ENCODE measurements at places on chromosomes 12 and 14. TPM values are rescaled to one million over a fixed set of nuclear protein-coding genes. Genes with fewer than 3 reads are reported as not detected.

GRCh38 chr12:121110211-121110940 lies 22.3 kb upstream of the P2RX7 start:
- DNase-seq: peak; percentile 65

GRCh38 chr12:10634427-10634826 lies 21.0 kb upstream of the MAGOHB start:
- DNase-seq: no peak

Gene ASPG
- total RNA-seq: 78.5 TPM

DNA sequence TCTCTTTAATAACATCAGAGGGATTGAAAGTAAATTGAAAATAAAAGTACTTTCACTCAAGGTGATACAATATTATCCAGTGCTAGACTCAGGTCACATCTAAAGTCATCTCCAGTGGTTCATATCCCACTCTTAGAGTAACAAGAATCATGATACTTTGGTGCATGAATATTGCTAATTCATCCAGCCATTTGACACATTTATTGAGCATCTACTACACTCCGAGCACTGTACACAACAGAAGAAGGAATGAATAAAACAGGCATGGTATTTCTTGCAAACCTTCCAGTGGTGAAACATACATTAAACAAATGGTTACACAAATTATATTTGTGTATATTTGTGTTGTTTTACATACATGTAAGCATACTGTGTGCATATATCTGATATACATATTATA lies 116.0 kb upstream of the TMCC3 start:
- DNase-seq: no peak

DNA sequence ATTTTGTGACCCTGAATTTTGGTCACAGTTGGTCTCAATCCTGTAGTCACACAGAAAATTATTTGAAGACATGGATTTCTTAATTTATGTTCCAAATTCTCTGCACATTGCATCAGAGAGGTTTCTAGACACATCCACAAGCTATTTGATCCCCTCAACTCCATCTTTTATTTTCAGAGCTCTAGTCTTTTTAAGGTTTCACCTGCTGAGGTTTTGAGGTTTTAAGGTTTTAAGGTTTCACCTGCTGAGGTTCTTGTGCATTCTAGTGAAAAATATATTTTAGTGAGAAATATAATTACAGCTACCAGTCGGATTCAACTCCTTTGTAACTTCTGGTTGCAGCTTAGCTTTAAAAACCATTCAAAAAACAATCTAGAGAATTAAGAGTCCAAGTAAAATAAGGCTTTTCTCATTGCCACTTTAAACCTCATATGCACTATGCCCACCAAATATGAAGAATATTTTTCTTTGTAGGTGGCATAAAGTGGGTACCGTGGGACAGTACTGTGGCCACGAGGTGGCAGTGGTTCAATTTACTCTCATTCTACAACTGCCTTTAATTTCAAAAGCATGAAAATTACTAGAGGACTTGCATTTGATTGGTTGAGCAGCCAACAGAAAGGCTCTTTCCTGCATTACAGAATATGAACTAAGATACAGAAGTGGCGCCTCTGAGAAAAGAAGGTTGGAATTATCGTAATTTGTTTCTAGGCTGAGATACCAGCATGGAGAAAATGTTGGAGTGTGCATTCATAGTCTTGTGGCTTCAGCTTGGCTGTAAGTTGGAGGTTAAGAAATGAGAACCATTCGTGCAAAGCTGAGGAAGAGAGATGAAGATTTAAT lies 366.5 kb upstream of the OR4E1 start:
- no peak for DNase-seq

Gene PIANP
- not detected for total RNA-seq

GRCh38 chr12:52676163-52676562 lies 4.0 kb downstream of the KRT1 start:
- DNase-seq: no peak

Gene KRT79
- not detected for total RNA-seq

DNA sequence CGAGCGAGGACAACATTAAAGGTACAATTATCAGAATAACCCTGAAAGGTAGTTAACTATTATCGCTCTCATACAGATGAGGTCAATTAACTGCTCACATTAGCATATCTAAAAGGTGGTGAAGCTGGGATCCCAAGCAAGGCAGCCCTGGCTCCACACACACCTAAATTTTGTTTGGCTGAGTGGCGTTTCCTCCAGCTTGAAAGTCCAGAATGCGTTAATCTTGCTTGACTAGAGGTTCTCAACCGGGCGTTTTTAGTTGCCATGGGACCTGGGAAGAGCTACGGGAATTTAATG lies 531 bp downstream of the DLGAP5 start:
- DNase-seq: no peak

DNA sequence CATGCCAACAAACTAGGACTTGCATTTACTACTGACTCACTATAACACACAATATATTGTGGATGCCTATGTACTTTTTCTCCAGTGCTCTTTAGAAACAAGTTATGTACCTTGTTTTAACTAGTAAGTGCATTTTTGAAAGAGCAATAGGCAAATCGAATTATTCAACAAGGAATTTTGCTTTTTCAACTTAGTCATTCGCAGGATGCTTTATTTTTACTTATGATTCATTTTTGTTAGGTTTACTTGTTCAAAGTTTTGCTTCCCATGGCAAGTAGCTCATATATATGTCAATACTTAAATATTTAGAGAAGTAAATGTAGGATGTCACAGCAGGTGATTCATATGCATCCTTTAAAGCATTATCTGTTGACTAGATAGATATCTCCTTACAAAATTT lies 149.8 kb downstream of the PELI2 start:
- DNase-seq: no peak

GRCh38 chr12:104649217-104649824 lies 192.6 kb downstream of the CHST11 start:
- DNase-seq: no peak

DNA sequence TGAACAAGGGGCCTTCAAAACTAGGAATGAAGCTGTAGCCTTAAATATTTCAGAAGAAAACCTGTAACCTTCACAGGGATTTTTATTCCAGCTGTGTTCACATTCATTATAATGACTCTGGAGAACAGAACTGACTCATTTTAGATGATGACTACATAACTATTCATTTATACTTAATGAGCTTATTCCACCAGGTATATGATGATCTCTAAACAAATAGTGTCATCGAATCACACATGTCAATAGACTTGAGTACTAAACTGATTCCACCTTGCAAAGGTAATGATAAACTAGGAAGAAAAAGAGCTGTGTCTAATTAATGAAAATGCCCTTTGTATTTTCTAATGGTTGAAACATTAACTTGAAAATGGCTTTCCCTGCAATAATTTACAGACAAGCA lies 433.2 kb downstream of the PDZRN4 start:
- no peak for DNase-seq

- DNase-seq: no peak
Measured at GRCh38 chr12:109331301-109331952, 16.3 kb upstream of the MYO1H start.

GRCh38 chr12:2412305-2412643 lies 359.5 kb downstream of the CACNA1C start:
- DNase-seq: no peak

Gene NDRG2
- total RNA-seq: 335 TPM

Gene ASB2
- 187 TPM for total RNA-seq

DNA sequence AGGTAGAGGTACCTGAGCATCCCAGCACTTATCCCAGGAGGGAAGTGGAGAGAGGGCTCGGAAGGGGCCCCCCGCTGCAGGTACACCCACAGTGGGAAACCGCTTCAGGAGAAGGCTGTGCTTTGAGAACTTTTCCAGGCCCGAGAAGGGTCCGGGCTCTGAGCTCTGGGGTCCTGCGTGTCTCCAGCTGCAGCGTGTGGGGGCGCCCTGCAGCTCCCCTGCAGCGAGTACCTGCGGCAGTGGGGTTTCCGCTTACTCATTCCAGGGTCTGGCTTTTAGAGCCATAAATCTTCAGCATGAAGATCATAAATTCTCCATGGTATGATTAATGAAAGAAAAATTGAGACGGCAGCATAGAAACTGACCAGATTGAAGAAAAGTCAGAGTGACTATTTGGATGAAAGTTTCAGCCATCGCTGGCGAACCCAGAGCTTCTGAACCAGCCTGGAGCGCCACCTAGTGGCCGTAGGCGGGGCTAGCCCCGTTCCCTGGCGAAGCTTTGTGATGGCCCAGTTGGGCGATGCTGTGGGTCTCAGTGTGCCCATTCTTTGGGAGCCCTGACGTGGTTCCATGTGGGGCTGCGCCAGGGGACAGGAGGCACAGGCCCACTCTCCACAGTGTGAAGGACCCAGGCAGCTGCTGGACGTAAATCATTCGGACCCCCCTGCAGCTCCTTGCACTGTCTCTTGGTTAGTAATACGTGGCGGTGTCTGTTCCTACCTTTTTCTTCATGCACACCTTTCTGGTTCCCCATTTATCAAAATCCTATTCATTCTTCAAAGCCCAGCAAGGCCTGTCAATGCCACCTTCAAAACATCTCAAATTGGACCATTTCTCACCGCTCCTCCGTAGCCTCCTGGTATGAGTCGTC lies 198.2 kb downstream of the TSPAN9 start:
- DNase-seq: no peak

Gene SH2B3
- 42.6 TPM for total RNA-seq

Gene LMNTD1
- not detected for total RNA-seq

Gene TEX22
- 0.16 TPM for total RNA-seq

DNA sequence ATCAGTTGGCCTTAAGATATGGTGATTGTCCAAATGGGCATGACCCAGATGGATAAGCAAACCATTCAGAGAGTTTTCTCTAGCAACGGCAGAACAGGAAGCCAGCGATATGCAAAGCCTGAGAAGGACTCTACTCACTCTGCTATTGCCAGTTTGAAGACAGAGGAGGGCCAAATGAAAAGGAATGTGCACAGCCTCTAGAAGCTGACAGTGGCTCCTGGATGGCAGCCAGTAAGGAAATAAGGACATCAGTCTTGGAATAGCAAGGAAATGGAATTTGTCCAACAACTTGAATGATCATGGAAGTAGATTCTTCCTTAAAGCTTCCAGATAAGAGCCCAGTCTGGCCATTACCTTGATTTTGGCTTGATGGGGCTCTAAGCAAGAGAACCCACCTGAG lies 60.0 kb downstream of the TMTC2 start:
- DNase-seq: no peak

Gene RIMBP2
- total RNA-seq: 0.04 TPM

GRCh38 chr12:10304161-10304574 lies 3.5 kb upstream of the KLRD1 start:
- no peak for DNase-seq

GRCh38 chr12:44551631-44552030 lies 324.5 kb downstream of the NELL2 start:
- no peak for DNase-seq

GRCh38 chr14:105700622-105701288 lies 174.4 kb downstream of the TMEM121 start:
- no peak for DNase-seq

Gene TMEM119
- total RNA-seq: 5.5 TPM

GRCh38 chr14:55769877-55770276 lies 189.9 kb downstream of the KTN1 start:
- DNase-seq: no peak

- no peak for DNase-seq
Measured at GRCh38 chr14:61668282-61668681, 27.0 kb upstream of the HIF1A start.

- DNase-seq: no peak
Measured at GRCh38 chr12:21248679-21249078, 86.0 kb downstream of the SLCO1A2 start.

GRCh38 chr14:24179294-24179960 lies 7.5 kb downstream of the REC8 start:
- DNase-seq: no peak

DNA sequence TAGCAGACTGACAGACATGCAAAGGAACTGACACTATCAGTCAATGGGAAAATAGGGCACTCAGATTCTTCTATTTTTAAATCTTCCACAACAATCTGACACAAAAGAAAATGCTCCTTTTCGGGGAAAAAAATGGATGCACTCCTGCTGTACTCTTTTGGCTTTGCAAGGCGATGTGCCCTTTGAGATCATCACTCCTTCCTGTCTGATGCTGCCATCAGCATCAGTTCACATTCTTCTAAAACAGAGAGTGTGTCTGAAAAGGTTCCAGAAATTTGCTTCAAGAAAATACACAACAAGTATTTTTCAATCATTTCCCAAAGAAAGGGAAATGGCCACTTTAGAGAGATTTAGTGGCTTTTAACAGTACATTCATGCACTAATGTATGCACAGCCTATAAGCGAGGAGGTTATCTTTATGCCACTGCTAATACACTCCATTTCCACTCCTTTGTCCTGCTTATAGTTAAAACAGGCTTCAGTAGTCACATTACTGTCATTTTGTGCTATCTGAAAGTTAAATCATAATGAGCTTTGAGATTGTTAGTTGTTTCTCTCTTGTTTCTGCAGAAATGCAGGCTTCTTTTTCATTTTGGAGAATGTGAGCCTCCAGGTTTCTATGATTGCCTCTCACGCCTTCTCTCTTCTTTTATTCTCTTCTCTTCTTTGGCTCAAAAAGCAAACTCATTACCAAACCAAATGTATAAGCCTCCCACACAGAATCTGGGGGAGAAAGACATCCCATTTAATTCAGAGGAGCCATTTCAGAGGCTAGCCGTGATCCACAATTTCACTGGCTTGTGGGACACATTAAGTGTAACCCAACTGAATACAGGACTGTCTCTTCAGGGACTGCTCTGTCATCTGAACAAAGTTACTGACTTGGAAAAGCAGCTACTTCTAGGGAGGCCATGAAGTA lies 110.9 kb upstream of the CCDC196 start:
- DNase-seq: no peak

DNA sequence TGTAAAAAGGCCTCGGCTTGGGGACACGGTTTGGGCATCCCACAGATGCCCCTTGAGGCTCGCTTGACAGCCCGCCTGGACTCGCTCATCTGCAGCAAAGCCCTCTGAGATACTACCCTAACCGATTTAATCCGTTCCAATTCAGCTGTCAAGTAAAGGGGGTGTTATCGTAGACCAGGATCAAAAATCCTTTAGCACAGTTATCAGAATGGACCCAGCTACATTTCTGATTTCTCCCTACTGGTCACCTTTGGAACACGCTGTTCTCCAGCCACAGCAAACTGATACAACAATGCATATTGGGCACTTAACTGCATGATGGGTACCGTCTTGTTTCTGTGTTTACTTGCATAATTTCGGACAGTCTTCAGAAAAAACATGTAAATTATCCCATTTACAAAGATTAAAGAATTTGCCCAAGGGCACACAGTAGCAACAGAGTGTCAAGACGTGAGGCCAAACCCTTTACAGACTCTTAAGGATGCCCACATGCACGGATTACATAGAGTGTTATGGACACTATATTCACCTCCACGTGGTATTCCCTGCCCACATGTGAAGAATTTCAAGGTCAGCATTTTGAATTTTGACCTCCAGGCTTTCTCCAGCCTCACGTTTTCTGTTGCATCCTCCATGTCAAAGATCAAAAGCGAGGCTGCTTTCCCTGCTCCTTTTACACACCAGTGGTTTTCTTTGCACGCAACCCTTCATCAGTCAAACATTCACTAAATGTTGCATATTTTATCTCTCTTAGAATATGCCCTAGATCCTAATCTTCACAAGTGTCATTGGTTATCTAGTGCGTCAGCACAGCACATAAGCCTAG lies 3.2 kb upstream of the DUSP6 start:
- no peak for DNase-seq

Gene FANCM
- total RNA-seq: 1.9 TPM

GRCh38 chr12:108099073-108099472 lies 30.0 kb upstream of the WSCD2 start:
- DNase-seq: no peak
